ENCODE measurements at places on chromosomes 12 and 14.
A peak's percentile ranks its signal among the peaks of the same experiment; 100 is the strongest.

DNA sequence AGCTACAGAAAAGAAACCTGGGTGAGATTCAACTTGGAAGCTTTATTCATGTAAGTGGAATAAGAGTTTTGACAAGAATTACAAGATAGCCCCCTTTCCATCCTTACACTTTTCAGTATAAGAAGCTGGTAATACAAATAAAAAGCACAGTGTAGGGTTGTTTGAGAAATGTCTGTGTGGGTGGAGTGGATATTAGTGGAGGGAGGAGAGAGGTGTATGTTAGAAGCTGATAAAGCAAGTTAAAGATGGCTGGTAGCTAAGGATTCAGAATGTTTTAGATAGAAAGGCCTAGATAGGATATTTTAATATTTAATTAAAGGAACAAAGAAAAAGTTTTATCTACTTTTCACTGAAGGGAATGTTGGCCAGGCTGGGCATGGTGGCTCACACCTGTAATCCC is 12.5 kb downstream of the CFAP54 start:
- no peak for DNase-seq

DNA sequence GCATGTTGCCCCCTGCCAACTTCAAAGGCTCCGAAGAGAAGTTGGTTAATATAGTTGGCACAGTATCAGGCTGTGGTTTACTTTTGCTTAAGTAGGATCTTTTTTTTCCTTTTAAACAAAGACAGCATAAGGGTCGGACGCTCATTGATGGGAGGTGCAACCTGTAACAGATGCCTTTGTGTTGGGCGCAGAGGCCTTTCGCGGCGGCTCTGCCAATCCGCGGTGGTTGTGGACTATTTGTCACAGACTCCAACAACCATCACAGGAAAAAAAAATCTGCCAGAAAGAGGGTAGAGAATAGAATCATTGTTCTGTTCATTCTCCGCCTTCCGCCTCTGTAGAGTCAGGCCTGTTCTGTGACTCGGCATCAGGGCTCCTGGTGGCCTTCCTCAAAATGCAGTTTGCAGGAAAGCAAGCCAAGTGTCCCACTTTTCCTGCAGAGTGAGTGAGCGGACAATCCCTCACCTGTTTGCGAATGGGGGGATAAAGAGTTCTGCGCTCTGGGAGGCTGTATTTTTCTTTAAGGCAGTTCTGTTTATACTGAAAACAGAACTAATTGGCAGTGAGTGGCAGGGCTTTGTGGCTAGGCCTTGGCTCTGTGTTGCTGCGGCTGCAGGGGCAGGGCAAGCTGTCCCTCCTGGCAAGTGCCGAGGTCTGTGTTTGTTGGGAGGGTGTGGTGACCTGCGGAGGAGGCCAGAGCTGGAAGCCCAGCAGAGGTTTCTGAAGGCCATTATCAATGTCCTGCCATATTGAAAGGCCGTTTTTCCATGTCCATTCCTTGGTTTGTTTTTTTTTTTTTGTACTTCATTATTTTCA is 83.0 kb upstream of the PIWIL1 start:
- no peak for DNase-seq

DNA sequence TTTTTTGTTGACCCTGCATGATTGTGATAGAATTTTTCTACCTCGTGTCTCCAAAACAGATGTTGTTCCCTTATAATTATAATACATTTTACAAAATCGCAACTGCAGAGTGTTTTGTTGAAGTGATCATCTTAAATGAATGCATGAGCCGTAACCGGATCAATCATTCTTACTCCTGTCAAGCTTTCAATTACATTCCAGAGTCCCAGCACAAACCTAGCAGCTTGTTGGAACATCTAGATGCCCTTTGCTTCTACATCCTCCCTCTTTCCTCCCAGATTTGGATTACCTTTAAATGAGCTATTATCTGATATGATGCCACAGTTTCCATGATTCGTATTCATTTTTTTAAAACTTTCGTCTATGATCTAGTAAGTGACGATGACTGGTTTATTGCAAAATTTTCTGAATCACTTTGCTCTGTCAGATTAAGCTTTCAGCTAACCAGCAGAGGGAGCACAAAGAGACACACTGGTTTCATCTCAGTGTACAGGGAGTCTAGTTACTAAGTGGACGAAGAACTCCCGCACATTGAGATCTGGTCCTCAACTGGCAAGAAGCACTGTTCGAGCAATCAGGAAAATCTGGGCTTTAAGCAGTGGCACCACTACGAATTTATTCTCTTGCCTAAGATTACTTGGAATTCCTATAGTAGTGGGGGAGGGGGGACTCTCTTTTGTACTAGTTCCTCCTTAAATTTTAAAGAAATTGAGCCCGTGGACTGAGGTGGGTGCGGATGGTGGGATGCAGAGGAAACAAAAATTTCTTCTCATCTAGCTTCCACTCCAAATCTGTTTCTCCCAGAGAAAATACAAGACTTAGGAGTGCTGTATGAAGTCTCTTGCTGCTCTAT is 40.9 kb downstream of the TSHR start:
- peak; percentile 67 for DNase-seq

- peak; percentile 46 for DNase-seq
Observed at GRCh38 chr12:51793201-51793600, 55.3 kb downstream of the FIGNL2 start.

DNA sequence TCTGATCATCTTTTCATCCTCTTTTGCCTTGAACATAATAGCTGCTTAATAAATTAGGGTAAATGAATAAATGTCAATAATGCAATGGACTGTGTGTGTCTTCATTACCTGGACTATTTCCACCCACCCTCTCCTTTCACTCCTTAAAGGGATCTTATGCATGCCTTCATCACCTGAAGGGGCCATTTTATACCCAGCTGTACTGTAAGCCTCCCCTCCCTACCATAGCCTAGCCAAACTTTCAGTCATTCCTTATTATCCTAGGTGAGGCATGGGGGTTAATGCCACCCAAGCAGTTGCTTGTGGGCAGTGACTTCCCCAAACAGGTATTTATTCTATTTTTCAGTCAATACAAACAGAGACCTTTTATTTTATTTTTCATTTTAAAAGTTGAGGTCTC is 127.8 kb upstream of the PARP11 start:
- DNase-seq = no peak

GRCh38 chr14:59238216-59238615 is 49.7 kb downstream of the DAAM1 start:
- DNase-seq = no peak

GRCh38 chr12:112978163-112979040 is at the start of gene OAS2:
TSS of gene OAS2 (plus strand) at chr12:112978519. CDS start at chr12:112978609, 90 bp downstream.
- DNase-seq = peak; percentile 14

GRCh38 chr12:111598637-111599452 is at the start of gene ATXN2:
TSS of gene ATXN2 (minus strand) at chr12:111599315. CDS start at chr12:111599034, 281 bp downstream.
- DNase-seq = no peak

DNA sequence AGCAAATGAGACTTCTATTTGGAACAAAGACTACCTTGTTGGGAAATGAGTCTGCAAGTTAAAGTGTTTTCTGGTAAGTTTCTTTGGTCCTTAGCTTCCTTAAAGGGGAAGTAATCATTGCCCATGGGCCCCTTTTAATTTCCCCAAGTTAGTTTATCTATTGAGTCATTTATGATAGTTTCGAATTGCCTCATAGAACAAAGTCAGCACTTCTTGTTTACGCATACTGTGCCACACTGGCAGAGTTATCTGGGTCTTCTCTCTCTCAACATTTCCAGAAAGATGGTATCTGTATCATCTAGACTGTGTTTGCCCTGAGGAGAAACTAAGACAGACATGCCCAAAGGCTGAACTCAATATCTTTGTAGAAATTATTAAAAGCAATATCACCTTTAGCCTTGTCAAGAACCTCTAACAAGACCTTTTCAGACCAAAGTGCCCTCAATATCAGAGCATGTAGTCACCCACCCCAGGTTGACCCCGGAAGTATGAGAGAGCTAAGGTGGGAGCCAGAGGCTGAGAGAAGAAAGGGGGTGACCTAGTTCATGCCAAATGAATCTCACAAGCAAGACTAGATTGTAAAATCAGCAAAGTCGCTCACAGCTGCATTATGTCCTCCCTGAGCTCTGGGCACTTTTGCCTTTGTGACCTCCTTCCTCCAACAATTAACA is 40.0 kb downstream of the GPR65 start:
- no peak for DNase-seq

- no peak for DNase-seq
Observed at GRCh38 chr14:104694475-104694950, 5.1 kb downstream of the INF2 start.

DNA sequence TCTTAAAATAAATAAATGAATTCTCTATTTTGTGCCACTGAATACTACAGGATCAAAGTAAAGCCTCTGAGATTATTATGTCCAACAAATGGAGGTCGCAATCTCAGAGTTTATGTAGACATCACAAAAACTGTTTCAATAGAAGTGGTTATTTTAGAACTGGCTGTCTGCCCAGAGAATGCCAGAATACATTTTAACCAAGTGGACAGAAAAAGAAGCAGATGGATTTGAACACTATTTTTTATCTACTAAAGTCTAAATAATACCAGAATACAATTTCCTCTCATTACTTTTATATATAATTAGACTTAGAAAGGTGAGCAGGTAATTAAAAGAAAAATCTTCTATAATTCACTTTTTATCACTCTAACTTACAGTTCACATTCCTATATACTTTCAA is 118.3 kb downstream of the MED13L start:
- DNase-seq = peak; percentile 72

DNA sequence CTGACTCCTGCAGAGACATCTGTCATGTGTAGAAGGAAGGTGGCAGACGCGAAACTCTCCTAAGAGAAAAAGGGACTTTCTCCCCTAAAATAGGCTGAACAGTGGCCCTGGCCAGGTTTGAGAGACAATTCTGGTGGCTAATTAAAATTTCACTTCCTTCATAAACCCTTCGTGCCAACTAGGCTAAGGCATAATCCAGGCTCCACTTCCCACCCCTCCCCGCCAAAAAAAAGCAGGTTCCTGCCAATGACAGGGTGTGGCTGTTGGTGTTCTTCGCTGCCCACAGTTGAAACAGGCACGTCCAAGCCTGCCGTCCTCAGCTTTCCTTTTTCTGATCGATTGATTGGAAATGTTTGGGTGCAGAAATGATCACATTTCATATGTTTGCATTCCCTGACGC is 144.6 kb downstream of the GCH1 start:
- no peak for DNase-seq

DNA sequence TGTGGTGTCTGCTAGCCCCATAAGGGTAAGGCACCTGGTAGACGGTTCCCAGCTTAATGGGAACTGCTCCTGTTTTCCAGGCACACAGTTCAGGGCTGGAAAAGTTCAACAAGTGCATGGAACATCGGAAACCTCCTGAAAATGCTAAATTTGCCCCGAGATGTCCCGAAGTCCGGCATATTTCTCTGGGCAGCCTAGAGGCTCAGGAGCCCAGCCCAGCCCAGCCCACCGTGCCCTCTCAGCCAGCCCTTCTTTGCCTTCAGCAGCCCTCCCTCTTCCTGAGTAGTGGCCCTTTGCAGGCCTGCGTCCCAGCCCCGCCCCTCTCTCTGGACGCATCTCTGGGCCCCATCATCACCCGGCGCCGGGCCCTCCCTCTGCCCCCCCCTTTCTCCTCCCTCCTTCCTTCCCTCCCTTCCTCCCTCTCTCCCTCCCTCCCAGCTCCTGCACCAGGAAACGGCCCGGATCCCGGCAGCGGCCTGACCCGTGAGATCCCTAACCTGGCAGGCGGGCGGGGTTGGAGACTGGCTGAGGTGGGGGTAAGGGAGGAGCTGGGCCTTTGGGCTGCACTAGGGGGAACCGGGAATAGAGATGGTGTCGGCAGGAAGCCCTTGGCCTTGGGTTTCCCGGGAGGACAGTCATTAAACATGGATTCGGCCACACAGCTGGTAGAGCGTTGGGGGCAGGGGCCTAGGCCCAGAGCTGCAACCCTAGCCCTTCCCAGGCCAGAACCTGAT is at the start of gene BCL2L2:
Gene BCL2L2, plus strand, starts transcription at position 422 of the 734 bp plus-strand sequence. CDS start 935 bp downstream, outside the sequence.
- DNase-seq = peak; percentile 88

- peak; percentile 52 for DNase-seq
Observed at GRCh38 chr14:83300476-83301064, 1766.9 kb upstream of the SEL1L start.

DNA sequence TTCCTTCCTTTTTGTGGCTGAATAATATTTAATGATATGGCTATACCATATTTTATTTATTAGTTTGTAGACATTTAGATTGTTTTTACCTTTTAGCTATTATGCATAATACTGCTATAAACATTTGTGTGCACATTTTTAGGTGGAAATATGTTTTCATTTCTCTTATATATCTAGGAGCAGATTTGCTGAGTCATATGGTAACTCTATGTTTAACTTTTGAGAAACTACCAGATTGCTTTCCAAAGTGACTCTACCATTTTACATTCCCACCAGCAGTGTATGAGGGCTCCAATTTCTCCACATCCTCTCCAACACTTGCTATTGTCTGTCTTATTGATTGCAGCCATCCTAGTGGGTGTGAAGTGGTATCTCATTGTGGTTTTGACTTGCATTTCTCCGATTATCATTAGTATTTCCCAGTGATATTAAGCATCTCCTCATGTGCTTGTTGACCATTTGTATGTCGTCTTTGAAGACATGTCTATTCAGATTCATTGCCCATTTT is 160.2 kb downstream of the KICS2 start:
- DNase-seq = no peak

DNA sequence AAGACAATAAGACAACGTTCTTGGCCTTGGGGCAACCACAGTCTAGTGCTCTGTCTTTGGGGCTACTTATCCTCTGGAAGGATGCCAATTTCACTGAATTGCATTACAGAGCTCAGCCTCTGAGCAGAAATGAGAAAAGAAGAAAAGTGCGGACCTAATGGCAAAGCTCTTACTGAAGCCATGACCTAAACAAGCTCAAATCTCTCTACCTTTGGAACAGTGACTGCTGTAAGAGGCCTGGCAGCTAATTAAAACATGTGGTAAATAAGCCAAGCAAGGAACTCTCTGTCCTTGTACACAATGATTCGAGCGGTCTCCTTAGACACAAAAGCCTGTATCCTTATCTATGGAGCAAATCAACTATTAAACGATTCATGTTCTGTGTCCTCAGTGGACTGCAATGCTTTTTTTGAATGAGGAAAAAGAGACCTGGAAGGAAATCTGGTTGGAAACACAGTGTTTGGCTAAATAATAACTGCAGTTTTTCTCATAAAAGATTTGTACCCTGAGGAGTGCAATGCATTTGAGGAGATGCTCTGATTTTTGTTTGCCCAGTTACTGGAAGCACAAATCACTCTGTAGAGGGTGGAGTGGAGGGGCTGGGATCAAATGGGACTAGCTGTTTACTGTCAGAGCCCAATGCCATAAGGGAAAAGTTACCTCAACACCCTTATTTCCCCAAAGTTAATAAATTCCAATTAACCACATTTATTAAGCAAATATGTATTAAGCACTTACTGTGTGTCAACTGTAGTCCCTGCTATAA is 113.9 kb downstream of the NDUFA12 start:
- no peak for DNase-seq

DNA sequence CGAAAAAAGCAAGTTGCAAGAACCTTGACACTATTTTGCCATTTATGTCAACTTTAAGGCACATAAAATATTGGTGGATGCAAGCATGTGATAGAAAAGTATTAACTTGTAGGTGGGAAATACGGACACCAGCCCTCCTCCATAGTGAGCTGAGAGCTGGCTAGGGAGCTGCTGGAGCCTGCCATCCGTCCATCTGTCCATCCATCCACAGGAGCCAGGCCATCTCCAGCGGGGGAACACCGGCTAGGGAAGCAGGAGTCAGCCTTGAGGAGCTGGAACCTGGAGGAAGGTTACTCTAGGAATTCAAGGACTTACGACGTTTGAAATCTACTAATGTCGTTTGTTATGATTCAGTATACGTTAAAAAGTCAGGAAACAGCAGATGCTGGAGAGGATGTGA is 120.7 kb upstream of the C14orf180 start:
- no peak for DNase-seq

Data from fibroblast of skin of right quadriceps (primary cell).